Smooth muscle cell of the pulmonary artery (primary cell): ENCODE measurements at places on chromosomes 16 and 17. TPM values are rescaled to one million over a fixed set of nuclear protein-coding genes. Genes with fewer than 3 reads are reported as not detected.

The MEOX1 gene
- total RNA-seq: 0.07 TPM in 1 of 2 replicates, not detected in the other

The KRT33A gene
- not detected in 2 replicates for total RNA-seq

The KRTAP4-1 gene
- not detected in 2 replicates for total RNA-seq

The C1QTNF1 gene
- total RNA-seq: 84.0 and 195 TPM in 2 replicates

The TMEM219 gene
- total RNA-seq: 81.6 and 84.1 TPM in 2 replicates

The ZFPM1 gene
- total RNA-seq: 2.0 and 2.8 TPM in 2 replicates

The ZNF624 gene
- total RNA-seq: 4.4 and 5.2 TPM in 2 replicates

The FBXW10 gene
- 0.03 TPM in 1 of 2 replicates, not detected in the other for total RNA-seq

The PRSS33 gene
- total RNA-seq: not detected in 2 replicates

The NPLOC4 gene
- total RNA-seq: 91.2 and 127 TPM in 2 replicates

The FBXO31 gene
- total RNA-seq: 43.7 and 48.9 TPM in 2 replicates

The CALB2 gene
- 0.46 and 1.3 TPM in 2 replicates for total RNA-seq

The ZFHX3 gene
- 15.2 and 19.0 TPM in 2 replicates for total RNA-seq
